Smooth muscle cell of the umbilical artery (primary cell): ENCODE measurements at places on chromosomes 12 and 14. TPM values are rescaled to one million over a fixed set of nuclear protein-coding genes. Genes with fewer than 3 reads are reported as not detected.

Gene ADSS1
- 7.7 and 12.2 TPM in 2 replicates for total RNA-seq

Gene DIP2B
- 34.1 and 36.4 TPM in 2 replicates for total RNA-seq

Gene FAM90A1
- under 0.01 and 0.09 TPM in 2 replicates for total RNA-seq

Gene WIF1
- not detected in 2 replicates for total RNA-seq

Gene LRFN5
- total RNA-seq: 5.6 and 9.2 TPM in 2 replicates

Gene PARP11
- total RNA-seq: 5.3 and 6.8 TPM in 2 replicates

Gene PSMD9
- 41.6 and 106 TPM in 2 replicates for total RNA-seq

Gene GPR68
- total RNA-seq: 6.8 and 10.1 TPM in 2 replicates

Gene KRT73
- total RNA-seq: not detected in 2 replicates

Gene EPYC
- total RNA-seq: not detected in 2 replicates

Gene ATP5F1B
- total RNA-seq: 384 and 483 TPM in 2 replicates

Gene LIN7A
- 9.9 and 40.4 TPM in 2 replicates for total RNA-seq

Gene XRCC3
- total RNA-seq: 3.3 and 11.4 TPM in 2 replicates

Gene A2ML1
- total RNA-seq: not detected in 2 replicates

Gene PTMS
- 37.4 and 109 TPM in 2 replicates for total RNA-seq

Gene ZBTB25
- 5.6 and 7.5 TPM in 2 replicates for total RNA-seq

Gene KRT79
- total RNA-seq: not detected in 2 replicates

Gene ZC3H14
- 53.4 and 74.8 TPM in 2 replicates for total RNA-seq

Gene KLRK1
- not detected in 2 replicates for total RNA-seq

Gene ISM2
- 0.14 and 0.89 TPM in 2 replicates for total RNA-seq

Gene P3H3
- 216 and 275 TPM in 2 replicates for total RNA-seq

Gene DLGAP5
- 3.3 and 23.8 TPM in 2 replicates for total RNA-seq

Gene PTPN6
- total RNA-seq: not detected in 2 replicates

Gene KIF26A
- 0.05 and 0.30 TPM in 2 replicates for total RNA-seq

Gene SCARB1
- total RNA-seq: 15.1 and 28.3 TPM in 2 replicates

Gene DHRS1
- total RNA-seq: 14.9 and 23.2 TPM in 2 replicates

Gene OR4K5
- total RNA-seq: not detected in 2 replicates

Gene KRT83
- total RNA-seq: not detected in 2 replicates

Gene SMIM41
- 0.23 TPM in 1 of 2 replicates, not detected in the other for total RNA-seq

Gene BCL11B
- total RNA-seq: 0.14 and 0.30 TPM in 2 replicates

Gene MYF6
- not detected in 2 replicates for total RNA-seq

Gene TAS2R7
- not detected in 2 replicates for total RNA-seq

Gene ADAM21
- total RNA-seq: 0.30 and 0.37 TPM in 2 replicates

Gene SOAT2
- total RNA-seq: not detected in 2 replicates

Gene ACSM4
- not detected in 2 replicates for total RNA-seq

Gene NCKAP5L
- total RNA-seq: 25.5 and 27.0 TPM in 2 replicates

Gene KRT74
- total RNA-seq: not detected in 2 replicates

Gene RNASE4
- 19.6 and 23.4 TPM in 2 replicates for total RNA-seq

Gene PLBD1
- 1.2 and 2.1 TPM in 2 replicates for total RNA-seq

Gene CMA1
- total RNA-seq: not detected in 2 replicates

Gene SLC4A8
- 1.8 and 3.2 TPM in 2 replicates for total RNA-seq

Gene DTX1
- total RNA-seq: not detected in 2 replicates

Gene FGF23
- not detected in 2 replicates for total RNA-seq

Gene FBRSL1
- total RNA-seq: 3.0 and 8.4 TPM in 2 replicates

Gene ALX1
- 0.18 TPM in 1 of 2 replicates, not detected in the other for total RNA-seq

Gene KRT6C
- not detected in 2 replicates for total RNA-seq

Gene MRPL42
- total RNA-seq: 73.3 and 92.9 TPM in 2 replicates

Gene EMC9
- 10.4 and 16.6 TPM in 2 replicates for total RNA-seq

Gene RND1
- total RNA-seq: 0.09 and 0.59 TPM in 2 replicates

Gene ITGA7
- 1.8 and 23.6 TPM in 2 replicates for total RNA-seq

Gene TSPAN19
- 0.09 TPM in 1 of 2 replicates, not detected in the other for total RNA-seq

Gene PTGR2
- 4.7 and 8.3 TPM in 2 replicates for total RNA-seq
